ENCODE measurements at places on chromosomes 7 and 10.

GRCh38 chr10:3293581-3294431 lies 121.2 kb upstream of the PITRM1 start:
- no peak for DNase-seq

GRCh38 chr7:22189230-22189629 lies 167.7 kb downstream of the RAPGEF5 start:
- no peak for DNase-seq

- no peak for DNase-seq
These were observed 27.5 kb downstream of the STRA8 start for GRCh38 chr7:135260930-135261721.

DNA sequence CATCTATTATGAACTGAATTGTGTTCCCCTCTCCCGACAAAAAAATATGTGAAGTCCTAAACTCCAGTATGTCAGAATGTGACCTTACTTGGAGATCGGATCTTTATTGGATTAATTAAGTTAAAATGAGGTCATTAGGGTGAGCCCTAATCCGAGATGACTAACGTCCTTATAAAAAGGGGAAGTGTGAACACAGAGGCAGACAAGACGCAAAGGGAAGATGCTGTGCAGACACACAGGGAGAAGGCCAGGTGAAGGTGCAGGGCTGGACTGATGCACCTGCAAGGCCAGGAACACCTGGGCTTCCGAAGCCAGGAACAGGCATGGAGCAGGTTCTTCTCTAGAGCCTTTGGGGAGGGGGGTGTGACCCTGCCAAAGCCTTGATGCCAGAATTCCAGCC lies 187.8 kb downstream of the PARD3 start:
- DNase-seq = no peak

GRCh38 chr10:101956898-101957297 lies 99.1 kb downstream of the ARMH3 start:
- DNase-seq = no peak

- no peak for DNase-seq
These were observed 22.1 kb downstream of the POLL start for GRCh38 chr10:101565936-101566332.

DNA sequence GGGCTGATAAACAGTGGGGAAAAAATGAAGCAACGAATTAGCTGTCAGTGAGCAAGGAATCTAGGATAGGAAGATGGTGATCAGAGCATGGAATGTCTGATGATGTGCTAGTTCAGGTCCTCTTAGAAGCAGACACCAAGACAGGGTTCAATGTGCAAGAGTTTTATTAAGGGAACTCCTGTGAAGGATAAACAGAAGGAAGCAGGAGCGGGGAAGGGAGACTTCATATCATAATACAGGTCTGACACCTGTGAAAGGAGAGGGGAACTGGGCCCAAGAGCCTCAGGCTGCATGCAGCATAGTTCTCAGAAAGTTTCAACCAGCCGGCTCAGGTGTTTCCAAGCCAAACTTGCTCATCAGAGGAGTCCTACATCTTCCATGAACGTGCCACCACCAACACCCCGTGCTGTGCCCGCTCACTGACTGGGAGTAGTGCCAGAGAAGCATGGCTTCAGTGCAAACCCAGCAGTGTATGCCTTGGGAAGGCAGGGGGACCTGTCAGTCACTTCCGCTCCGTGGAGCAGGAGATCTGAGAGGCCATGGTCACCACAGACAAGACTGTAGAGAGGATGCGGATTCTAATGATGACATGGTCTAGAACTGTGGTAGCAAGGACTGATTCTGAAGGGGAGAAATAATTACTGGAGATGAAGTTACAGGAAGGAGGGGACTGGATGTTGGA lies 45.8 kb downstream of the ZNF800 start:
- no peak for DNase-seq

- no peak for DNase-seq
These were observed 77.3 kb upstream of the SAMD8 start for GRCh38 chr10:75034131-75034512.

DNA sequence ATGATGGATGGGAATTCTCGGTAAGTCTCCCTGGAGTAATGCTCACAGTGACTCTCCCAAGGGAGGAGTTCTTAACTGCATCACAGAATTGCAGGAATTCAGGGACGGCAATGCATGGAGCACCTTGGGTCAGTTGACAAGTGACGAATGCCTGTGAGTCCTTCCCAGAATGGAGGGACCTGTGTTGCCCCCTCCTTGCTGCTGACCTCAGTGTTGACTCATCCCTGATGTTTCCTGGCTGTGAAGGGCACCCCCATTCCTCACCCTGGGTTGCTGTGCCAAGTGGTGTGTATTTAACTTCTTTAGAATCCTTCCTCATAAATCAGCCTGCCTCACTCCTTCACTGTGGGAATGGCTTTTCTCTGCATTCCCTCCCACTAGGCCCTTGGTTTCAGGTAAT lies 98.9 kb downstream of the LRMDA start:
- no peak for DNase-seq

DNA sequence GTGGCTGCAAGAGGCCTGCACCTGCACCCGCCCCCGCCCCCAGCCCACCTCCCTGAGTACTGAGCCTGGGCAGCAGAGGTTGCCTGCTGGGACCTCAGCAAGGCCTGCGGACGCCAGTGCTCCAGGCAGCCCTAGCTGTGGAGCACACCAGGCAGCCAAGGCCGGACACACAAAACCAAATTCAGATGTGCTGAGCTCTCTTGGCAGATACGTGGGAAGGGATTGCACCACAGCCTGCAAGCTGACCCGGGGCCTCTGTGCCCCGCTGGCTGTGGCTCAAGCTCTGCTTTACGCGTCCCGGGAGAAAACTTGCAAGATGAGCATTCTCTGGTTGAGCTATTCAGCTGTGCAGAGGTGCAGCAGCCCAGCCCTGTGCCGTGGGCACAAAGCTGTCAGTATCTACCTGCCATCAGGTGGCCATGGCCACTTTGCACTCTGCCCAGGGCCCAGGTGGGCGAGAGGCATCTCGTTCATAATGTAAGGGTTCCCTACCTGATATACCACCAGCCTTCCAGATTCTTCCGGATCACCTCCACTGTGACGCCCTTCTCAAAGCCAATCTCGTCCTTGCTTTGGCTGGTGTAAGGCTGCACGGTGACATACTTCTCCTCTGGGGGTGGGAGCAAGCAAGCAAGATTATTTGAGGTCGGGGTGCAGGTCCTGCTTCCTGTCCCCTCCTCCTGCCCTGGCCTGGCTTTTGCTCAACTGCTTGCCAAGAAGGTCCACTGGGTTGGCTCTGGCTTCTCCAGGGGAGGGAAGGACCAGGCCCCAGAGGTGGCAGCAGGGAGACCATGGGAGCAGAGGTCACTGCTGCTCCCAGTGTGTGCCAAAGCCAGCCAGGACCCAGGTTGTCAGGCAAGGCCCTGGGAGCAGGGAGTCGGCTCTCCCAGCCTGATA lies 123.4 kb downstream of the NEURL1 start:
- DNase-seq = no peak

DNA sequence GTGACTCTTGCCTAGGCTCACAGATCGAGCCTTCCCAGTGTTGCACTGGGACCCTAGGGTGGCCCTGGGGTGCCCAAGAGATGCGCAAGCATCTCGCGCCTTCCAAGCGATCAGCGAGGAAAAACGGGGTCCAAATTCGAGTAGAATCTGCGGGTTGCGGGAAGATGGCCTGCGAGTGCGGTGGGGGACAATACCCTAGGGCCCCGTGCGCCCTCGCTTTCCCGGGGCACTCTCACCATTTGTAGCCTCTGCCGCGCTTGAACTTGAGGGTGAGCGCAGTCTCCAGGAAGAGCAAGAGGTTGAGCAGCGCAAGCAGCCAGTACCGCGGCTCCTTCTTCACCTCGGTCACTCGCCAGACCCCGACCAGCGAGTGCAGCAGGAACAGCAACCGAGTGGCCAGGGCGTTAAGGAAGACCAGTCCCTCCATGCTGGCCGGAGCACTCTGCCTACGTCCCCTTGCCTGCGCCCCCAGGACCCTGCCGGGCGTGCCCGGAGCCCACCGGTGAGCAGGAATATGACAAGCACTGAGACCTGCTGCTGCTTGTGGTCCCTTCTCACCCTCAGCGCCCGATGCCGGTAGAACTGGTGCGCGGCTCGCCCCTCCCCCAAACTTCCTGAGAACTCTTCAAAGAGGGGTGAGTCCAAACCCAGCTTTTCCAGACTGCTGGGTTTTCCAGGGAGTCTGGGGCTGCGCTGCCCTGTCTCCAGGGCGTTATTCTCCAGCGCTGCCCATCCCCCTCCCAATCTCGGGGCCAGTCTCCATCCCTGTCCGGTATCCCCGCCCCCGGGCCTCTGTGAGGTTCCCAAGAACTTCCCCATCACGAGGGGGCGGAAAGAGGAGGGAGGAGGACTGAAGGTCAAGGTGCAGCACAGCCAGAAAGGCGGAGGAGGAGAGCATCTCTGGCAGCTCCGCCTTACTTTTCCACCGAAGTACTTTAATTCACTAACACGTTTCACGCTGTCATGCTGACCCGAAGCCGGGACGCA lies at the start of gene TMEM26:
TSS of gene TMEM26 (minus strand) at position 727 of the 987 bp plus-strand sequence. CDS start at position 427, 300 bp downstream.
- DNase-seq = no peak

GRCh38 chr10:67471022-67471421 lies 225.0 kb downstream of the CTNNA3 start:
- DNase-seq = no peak

DNA sequence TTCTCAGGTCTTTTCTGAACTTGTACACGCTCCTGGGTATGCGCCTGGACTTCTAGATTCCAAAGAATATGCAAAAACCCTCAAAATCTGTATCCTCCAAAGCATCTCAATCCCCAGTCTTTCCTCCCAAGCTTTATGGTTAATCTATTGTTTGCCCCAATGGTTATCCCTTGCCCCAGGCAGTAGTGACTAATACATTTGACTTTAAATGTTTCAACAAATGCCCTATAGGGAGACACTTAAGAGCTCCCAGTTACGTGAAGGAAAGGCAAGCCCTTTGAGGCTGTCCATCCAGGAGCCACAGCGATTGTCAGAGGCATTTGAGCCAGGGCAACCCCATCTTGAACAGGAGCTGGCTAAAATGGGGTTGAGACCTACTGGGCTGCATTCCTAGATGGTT lies 12.7 kb upstream of the FOXL3 start:
- DNase-seq = no peak

GRCh38 chr7:13009517-13009916 lies 322.1 kb downstream of the ARL4A start:
- no peak for DNase-seq

GRCh38 chr7:140592964-140593671 lies 47.5 kb downstream of the DENND2A start:
- no peak for DNase-seq

- no peak for DNase-seq
These were observed 782.4 kb downstream of the REEP3 start for GRCh38 chr10:64303566-64303965.
